Astrocyte (in vitro differentiated cells and primary cell): ENCODE measurements at places on chromosomes 4 and X. TPM values are rescaled to one million over a fixed set of nuclear protein-coding genes. Genes with fewer than 3 reads are reported as not detected.

PPARGC1A gene
- 0.48 and 0.53 TPM in 2 replicates for total RNA-seq

TSPAN5 gene
- 61.4 and 69.0 TPM in 2 replicates for total RNA-seq

KDR gene
- total RNA-seq, result 2.5 TPM in 2 replicates

RAB9B gene
- 1.7 and 2.2 TPM in 2 replicates for total RNA-seq

CT45A10 gene
- not detected in 2 replicates for total RNA-seq

DNAAF6 gene
- total RNA-seq, result not detected in 2 replicates

GAB3 gene
- 1.7 TPM in 2 replicates for total RNA-seq

DSPP gene
- total RNA-seq, result not detected in 2 replicates

PTCHD1 gene
- 0.05 and 0.14 TPM in 2 replicates for total RNA-seq

DNA sequence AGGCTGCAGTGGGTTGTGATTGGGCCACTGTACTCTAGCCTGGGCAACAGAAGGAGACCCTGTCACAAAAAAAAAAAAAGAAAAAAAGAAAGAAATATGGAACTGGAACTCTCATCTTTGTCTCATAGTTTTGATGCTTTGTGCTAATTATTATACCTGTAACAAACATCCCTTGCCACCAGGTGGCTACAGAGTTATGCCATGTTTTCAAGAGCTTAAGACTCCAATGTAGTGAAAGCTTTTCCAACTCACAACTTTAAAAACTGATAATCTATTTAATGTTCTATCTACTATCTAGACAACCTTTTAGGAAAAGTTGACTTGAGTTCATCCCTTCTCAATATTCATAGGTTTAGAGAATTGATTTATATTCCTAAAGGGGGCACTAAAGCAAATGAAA, 42.4 kb downstream of the HTR2C start:
- no peak for DNase-seq

DNA sequence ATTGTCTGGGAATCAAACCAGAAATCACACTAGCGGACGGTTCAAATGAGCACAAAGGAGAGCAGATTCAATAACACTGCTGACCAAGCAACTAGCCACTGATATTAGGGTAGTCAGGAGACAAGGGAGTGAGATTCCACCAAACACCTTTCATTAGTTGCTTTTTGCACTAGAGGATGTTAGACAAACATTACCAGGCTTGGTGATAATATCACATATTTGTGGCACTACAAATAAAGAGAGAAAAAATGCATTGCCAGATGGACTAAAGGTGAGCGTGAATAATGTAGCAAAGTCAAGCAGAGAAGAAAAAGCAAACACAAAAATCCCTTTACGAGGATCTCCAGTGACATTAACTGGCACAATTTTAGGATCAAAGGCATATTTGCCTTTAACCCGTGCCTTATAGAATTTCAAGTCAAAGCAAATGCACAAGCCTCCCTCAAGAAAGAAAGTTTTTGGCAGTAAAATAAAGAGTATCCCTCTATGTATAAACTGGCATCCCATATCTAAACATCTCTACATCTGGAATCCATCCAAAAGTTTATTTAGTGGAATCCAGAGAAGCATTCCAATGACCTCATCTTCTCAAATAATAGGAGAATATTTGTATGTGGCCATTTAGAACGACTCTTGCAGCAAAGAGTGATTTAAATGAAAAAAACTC, 290.9 kb downstream of the KCTD8 start:
- DNase-seq, result peak; percentile 64

DNA sequence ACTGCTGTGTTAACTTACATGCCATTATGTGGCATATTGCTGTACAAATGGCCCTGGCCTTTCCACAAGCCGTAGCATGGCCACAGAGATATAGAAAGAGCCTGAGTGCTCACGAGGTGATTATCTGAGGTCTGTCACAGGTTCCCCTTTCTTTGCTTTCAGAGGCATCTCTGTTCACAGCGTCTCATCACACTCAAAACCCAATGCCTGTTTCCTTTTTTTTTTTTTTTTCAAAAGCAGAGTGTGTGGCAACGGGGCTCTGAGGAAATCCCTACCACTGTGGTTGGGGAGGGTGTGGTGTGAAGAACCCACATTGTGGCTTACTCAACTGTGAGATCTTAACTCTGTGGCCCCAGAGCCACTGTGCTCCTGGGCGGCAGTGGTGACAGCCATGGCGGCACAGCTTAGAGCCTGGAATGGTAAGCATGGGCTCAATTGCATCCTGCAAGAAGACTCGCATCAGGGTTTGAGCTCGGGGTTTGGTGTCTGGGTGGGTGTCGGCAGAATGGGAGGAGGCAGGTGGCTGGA, 30.8 kb downstream of the RTL5 start:
- no peak for DNase-seq

DNA sequence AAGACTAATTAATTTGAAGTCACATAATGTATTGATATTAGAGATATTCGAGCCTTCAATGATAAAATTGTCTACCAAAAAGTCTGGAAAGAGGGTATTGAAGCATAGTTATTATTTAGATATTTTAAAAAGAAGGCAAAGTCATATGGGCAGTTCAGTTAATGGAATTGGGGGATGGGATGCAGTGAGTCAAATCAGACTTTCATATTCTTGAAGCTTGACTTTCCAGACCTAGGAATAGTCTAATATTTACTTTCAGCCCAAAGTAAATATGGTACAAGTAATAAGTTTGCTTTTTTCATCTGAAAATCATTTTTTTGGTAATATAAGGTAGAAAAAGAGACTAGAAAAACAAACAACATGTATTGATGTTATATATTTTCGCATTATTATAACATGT, 2017.8 kb downstream of the C4orf33 start:
- no peak for DNase-seq

DNA sequence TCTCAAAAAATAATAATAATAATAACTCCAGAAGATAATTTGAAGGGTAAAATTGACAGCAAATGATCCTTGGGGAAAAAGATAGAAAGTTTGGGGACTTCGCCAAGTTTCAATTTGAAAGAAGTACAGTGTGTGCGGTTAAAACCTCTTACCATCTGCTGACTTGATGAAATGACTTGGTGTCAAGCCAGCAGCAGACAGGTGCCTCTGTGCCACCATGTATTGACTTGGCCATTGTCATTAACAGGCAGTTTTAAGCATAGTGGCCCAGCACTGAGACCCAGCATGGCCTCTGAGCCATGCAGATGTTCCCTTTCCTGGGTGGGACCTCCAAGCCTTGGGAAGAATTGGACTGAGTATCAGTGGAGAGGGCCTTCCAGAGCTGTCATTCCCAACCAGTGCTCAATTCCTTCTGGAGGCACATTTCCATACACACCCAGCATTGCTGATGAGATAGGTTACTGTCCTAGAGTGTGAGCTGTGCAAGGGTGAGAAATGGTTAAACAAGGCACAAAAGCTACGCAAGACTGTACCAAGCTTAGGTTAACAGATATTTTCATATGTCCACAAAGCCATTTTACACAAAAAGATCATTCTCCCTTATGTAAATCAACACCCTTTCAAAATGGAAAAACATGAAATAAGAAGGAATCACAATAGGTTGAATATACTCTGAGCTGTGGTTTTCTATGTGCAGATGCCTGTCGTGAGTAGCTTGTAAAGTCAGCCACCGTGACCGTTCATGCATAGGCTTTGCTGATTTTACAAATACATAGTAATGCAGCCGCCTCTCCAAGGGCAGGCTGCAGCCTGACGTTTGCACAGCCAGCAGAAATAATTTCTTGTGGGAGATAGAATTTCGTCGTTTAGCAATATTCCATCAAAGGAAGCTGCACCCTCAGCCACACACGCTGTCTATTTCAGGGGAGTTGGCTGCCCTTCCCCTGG, 59.4 kb upstream of the FBXW7 start:
- no peak for DNase-seq

GRCh38 chr4:153113061-153113837, 91.0 kb upstream of the TRIM2 start:
- peak; percentile 95 for DNase-seq

DNA sequence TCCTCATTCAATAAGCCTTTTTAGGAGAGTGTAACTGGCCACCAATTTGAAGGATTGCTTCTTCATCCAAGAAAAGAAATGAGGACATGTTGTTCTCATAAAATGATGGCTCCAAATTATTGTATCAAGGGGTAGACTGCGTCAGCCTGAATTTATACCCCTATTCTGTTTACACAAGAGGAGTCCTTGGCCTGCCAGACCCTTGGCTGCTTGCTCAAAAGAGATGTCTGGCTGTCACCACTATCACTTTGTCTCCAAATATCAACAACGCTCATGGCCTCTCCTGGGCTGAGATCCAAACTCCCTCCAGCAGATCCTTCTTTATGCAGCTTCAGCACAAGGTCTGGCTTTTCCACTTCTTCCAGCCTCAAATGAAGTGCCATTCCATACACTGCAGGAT, 127.9 kb downstream of the OR13H1 start:
- no peak for DNase-seq

DNA sequence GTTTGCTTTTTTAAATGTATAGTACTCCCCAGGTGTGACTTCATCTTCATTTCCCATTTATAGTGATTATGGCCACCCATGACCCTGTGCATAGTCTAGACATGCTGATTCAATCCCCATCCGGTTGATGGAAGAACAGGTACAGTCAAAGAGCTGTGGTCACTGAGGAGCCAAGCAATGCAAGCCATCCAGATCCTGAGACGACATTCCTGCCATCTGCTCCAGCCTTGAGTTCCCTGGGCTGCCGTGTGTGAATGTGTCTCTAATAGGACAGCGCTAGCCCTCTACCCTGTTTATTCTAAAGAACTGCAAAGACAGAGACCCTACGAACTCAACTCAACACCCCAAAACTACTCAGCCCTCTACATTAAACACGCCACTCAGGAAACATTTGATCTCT, 1.7 kb downstream of the KCNIP4 start:
- no peak for DNase-seq

DNA sequence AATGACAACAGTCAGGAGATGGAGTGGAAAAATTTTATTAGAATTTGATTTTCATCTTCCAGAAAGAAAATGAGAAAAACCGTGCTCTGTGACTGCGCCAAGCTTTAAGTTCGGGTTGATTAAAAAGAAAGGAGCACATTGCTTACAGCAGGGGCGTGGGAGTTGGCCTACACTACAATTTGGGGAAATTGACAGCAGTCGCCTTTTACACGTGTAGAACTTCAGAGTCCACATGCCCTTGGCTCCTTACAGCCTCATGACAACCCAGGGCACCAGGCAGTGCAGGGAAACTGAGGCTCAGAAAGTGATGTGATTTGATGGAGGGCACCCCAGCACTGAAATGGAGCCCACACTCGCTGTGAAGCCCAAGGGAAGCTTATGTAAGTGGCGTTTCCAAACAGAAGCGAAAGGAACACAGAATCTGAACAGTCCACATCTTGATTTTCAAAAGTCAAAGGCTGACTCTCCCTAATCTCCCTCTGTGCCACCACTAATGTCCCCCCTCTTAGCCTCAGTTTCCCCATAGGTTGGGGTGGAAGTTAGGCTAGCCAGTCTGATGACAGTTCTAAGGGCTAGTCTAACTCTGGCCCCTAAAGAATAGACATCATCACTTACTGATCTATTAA, 5.5 kb downstream of the PPP2R2C start:
- no peak for DNase-seq

- DNase-seq, result no peak
Measured at GRCh38 chrX:150049647-150050046, 111.4 kb upstream of the EOLA2 start.

DNA sequence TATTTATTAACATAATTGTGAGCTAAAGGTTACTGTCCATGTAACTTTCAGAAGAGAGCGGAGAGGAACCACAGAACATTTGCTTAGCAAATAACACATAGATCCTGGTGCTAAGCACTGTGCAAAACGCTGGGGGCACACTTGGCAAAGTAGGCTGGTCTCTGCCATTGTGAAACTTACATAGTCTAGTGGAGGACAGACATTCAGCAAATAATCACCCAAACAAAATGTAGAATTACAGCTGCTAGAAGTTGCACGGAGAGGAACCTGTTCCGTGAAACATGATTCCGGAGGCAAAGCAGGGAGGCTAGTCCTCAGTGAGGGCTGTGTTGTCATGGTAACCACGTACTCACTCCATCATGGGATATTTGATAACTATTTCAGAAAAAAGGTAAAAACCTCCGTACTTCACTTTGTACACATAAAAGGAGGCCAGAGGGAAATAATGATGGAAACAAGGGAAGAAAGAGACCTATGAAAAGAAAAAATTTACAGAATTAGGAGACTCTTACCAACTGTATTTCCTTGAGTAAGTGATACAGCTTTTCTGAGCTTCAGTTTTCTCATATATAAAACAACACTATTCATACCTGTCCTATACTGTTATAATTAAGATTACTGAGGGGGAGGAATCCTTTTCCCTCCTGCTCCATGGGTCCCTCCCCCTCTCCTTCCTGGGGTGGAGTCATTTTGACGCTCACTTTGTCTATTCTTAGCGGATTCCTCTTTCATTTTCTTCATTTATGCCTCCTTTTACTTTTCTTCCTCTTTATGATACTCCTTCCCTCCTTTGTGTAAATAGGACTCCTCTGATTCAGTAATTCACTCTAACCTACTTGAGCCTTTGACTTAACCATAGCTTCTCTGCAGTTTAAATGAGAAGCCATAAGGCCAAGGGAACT, 825 bp upstream of the RASGEF1B start:
- DNase-seq, result peak; percentile 8

DNA sequence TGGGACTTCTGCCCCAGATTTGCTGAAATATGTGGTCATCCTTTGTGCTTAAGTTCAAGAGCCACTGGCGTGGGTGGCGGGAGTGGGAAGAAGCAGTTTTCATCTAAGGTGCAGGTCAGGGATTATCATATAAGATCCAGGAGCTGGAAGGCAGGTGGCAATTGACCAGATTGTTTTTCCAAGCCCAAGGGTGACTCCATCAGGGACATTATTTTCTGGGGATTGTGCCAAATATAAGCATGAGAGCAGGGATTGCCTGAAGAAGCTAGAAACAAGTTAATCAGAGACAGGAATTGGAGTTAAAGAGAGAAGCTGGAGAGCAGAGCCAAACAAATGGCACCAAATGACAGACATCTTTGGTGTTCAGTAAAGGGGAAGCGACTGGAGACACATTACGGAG, 19.4 kb upstream of the SEL1L3 start:
- DNase-seq, result no peak

DNA sequence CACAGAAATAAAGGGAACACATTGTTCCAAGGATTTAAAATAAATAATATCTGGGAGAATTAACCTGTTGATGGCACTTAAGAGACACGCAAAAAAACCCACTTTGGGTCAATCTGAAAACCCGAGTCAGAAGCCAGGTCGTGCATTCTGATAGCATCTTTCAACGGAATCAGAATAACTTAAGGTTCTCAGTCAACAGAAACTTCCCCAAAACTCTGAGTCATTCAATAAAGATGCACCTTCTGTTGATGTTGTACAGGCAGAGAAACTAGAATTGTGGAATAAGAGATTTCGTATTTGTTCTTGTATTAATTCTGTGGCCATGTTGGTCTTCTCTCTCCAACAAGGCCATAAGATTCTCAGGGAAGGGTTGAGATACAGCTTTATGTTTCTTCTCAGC, 78.2 kb downstream of the MAOB start:
- no peak for DNase-seq

- DNase-seq, result no peak
Measured at GRCh38 chr4:166531703-166532102, 658.7 kb downstream of the TLL1 start.

GRCh38 chrX:15321447-15321846, 6.0 kb upstream of the ASB11 start:
- no peak for DNase-seq
